ENCODE measurements at places on chromosomes 2 and 18. TPM values are rescaled to one million over a fixed set of nuclear protein-coding genes. Genes with fewer than 3 reads are reported as not detected.

The PXDN gene
- 0.81 TPM for total RNA-seq

The TRABD2A gene
- 37.2 TPM for total RNA-seq

- DNase-seq, result no peak
These were observed 8.5 kb downstream of the FAM117B start for GRCh38 chr2:202643012-202643858.

The TBR1 gene
- 0.04 TPM for total RNA-seq

The TEX44 gene
- not detected for total RNA-seq

- no peak for DNase-seq
These were observed 113.1 kb downstream of the SPP2 start for GRCh38 chr2:234163510-234164045.

GRCh38 chr2:102229141-102229769 lies 42.4 kb downstream of the IL1RL2 start:
- no peak for DNase-seq

GRCh38 chr2:136114382-136114781 lies 3.6 kb downstream of the CXCR4 start:
- DNase-seq, result no peak
